ENCODE measurements at places on chromosomes 6 and 20. TPM values are rescaled to one million over a fixed set of nuclear protein-coding genes. Genes with fewer than 3 reads are reported as not detected.

The RCAN2 gene
- 5.4 TPM for total RNA-seq

The PPARD gene
- total RNA-seq = 20.9 TPM

The CALHM5 gene
- not detected for total RNA-seq

The ULBP2 gene
- 0.90 TPM for total RNA-seq

The MAS1 gene
- total RNA-seq = not detected

GRCh38 chr20:44187772-44188709, 1.1 kb upstream of the JPH2 start:
- no peak overlapping the region for H3K27ac ChIP-seq
- no peaks in the 10 kb centered on the region for H3K36me3 ChIP-seq
- DNase-seq = no peak

GRCh38 chr20:44542890-44543289, 21.0 kb upstream of the SERINC3 start:
- no peak overlapping the region for H3K27ac ChIP-seq
- no peaks in the 10 kb centered on the region for H3K36me3 ChIP-seq
- no peak overlapping the region for H3K4me3 ChIP-seq
- no peaks in the 10 kb centered on the region for H3K4me1 ChIP-seq
- no peak for DNase-seq

- DNase-seq = no peak
- no peaks in the 10 kb centered on the region for H3K4me1 ChIP-seq
Observed at GRCh38 chr6:119749335-119749734, 399.8 kb upstream of the MAN1A1 start.

DNA sequence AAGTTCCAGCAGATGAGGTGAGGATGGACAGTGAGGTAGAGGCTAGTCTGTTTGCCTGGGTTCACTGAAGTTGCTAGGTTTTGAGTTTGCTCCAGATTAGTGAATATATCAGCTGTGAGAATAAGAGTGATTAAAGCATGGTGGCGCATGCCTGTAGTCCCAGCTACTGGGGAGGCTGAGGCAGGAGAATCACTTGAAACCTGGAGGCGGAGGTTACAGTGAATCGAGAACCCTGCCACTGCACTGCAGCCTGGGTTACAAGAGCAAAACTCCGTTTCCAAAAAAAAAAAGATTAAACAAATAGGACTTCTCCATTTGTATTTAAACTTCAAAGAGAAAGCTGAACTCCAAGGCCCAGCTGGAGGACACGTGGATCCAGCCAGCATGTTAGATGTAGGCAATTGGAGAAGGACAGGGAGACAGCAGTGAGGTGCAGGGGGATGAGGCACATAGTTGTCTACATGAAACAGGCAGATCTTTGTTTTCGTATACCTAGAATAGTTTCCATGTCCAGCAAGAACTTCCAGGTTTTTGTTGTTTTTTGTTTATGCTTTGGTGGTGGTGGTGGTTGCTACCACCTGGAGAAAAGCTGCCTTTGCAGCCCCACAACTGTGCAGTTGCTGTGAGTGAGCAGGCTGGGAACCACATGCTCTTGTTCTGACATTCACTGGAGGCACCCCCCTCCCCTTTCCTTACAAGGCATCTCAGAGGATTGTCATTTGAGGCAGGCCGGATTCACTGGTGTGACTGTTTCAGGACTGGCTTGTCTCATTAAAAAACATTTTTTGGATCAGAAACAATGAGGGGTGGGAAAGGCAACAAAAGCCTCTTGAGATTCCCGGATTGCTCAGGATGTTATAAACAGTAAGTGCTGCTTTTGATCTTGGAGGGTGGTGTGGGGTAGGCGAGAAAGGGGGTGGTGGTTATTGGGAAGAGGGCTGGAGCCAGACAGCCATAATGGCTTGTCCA, 72.3 kb downstream of the JARID2 start:
- peak; percentile 55 for DNase-seq
- H3K36me3 ChIP-seq = peaks cover 8% of the 10 kb centered on the region
- peaks cover 96% of the 10 kb centered on the region for H3K4me1 ChIP-seq
- H3K4me3 ChIP-seq = peak overlapping the region; percentile 20
- no peaks in the 10 kb centered on the region for H3K27me3 ChIP-seq
- H3K27ac ChIP-seq = peak overlapping the region; percentile 67

DNA sequence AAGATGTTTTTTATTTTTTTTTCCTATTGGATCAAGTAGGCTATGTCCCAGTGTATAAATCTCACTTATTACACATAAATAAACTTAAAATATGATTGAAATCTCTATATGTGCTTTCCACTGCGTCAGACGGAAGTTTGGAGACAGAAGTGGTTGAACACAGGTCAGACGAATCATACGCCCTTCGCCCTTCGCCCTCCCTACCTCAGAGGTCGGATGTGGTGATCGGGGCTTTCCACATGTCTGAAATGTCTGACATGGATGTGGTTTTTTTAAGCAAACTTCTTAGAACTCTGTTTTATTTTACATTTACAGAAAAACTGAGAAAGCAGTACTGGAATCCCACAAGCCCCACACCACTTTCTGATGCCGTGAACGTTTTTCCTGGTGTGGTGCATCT, 344.4 kb downstream of the THBS2 start:
- H3K36me3 ChIP-seq = no peaks in the 10 kb centered on the region
- DNase-seq = peak; percentile 28
- no peaks in the 10 kb centered on the region for H3K27me3 ChIP-seq
- H3K4me1 ChIP-seq = peaks cover 3% of the 10 kb centered on the region
- no peak overlapping the region for H3K4me3 ChIP-seq

DNA sequence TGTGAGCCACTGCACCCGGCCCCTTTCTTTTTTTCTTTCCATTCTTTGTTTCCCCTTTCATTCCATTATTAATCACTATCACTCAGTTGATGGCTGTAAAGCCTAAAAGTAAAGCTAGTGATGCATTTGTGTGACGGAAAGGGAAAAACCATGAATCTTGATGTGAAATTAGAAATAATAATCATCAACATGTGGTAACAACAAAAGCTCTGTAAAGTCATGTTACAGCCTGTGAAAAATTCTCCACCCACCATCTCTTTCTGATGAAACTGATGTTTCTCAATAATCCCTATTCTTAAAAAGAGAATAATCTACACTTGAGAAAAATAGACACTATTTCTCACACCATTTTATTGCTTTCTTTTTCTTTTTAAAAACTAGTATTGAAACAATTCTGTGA, 80.0 kb downstream of the CRYBG1 start:
- H3K4me3 ChIP-seq = no peak overlapping the region
- peaks cover 2% of the 10 kb centered on the region for H3K4me1 ChIP-seq
- no peak for DNase-seq
- no peak overlapping the region for H3K27ac ChIP-seq

DNA sequence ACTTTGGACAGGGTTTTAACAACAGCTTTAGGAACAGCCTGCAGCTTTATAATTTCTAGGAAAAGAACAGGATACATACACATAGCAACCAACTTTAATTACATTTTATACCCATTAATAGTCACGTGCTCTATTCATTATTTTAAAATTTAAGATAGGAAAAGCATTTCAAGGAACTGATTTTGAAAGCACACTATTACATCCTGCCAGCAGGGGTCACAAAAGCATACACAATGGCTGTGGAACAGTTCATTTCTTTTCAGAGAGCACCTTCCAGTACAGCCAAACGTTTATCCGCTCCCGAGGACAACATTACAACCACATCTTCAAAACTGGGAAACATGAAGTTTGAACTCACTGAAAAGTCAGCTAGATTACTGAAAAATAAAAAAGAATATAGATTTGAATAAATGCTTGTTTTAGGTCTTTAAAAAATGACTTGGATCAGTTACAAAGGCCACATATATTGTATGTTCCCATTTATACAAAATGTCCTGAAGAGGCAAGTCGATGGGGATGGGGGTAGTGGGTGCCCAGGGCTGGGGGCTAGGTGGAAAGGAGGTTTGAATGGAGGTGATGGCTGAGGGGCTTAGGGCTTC, 104.6 kb upstream of the EXOC2 start:
- H3K27me3 ChIP-seq = peaks cover 48% of the 10 kb centered on the region
- peak; percentile 40 for DNase-seq
- H3K27ac ChIP-seq = no peak overlapping the region
- H3K36me3 ChIP-seq = no peaks in the 10 kb centered on the region

DNA sequence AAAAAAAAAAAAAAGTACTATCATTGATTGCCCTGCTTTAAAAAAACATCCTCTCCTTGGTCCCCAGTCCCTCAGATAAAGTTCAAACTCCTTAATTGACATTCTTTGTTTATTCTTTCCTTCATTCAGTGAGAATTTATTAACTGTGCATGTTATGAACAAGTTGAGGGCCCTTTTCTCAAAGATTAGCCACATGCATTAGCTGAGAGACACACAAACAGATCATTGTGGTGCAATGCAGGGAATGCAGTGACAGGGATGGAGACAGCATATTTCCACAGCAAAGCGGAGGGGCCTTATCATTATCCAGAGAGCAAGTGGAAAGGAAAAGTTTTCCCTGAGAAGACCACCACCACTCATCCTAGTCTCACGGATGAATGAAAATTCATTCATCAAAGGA, 21.9 kb upstream of the IPCEF1 start:
- no peak for DNase-seq
- no peak overlapping the region for H3K4me3 ChIP-seq
- H3K27me3 ChIP-seq = peaks cover 5% of the 10 kb centered on the region
- no peaks in the 10 kb centered on the region for H3K4me1 ChIP-seq
- no peaks in the 10 kb centered on the region for H3K36me3 ChIP-seq
- no peak overlapping the region for H3K27ac ChIP-seq

- no peak overlapping the region for H3K4me3 ChIP-seq
- no peaks in the 10 kb centered on the region for H3K27me3 ChIP-seq
- no peak for DNase-seq
- H3K27ac ChIP-seq = no peak overlapping the region
Observed at GRCh38 chr6:113362301-113363047, 494.7 kb upstream of the MARCKS start.
